ENCODE measurements at places on chromosomes 6 and 20.

GRCh38 chr6:114382406-114382805, 39.6 kb upstream of the HS3ST5 start:
- no peak for DNase-seq

GRCh38 chr6:82882363-82883023, 183.1 kb downstream of the UBE3D start:
- DNase-seq: no peak

DNA sequence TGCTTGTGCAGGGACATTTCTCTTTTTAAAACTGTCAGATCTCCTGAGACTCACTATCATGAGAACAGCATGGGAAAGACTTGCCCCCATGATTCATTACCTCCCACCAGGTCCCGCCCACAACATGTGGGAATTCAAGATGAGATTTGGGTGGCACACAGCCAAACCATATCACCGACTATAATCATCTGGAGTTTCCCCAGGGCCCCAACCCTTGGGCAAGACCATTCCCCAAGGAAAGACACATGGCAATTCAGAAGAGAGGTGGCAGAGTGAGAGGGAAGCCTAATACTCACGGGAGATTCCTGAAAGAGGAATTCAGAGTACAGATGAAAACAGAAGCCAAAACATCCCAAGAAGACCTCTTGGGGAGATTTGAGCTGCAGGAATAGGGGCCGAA, 291.0 kb upstream of the PLCB4 start:
- no peak for DNase-seq

GRCh38 chr6:106070636-106071035, 15.5 kb upstream of the PRDM1 start:
- no peak for DNase-seq

DNA sequence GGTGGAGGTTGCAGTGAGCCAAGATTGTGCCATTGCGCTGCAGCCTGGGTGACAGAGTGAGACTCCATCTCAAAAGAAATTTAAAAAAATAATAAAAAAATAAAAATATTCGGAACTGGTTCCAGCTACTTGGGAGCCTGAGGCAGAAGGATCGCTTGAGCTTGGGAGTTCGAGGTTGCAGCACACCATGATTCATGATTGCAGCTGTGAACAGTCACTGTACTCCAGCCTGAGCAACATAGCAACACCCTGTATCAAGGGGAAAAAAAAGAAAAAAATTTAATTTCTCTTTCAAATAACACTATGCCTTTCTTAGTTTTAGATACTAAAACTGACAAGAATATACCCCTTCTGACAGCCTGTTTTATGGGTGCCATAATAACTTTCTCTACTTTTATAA, 10.5 kb downstream of the KDM1B start:
- DNase-seq: no peak

DNA sequence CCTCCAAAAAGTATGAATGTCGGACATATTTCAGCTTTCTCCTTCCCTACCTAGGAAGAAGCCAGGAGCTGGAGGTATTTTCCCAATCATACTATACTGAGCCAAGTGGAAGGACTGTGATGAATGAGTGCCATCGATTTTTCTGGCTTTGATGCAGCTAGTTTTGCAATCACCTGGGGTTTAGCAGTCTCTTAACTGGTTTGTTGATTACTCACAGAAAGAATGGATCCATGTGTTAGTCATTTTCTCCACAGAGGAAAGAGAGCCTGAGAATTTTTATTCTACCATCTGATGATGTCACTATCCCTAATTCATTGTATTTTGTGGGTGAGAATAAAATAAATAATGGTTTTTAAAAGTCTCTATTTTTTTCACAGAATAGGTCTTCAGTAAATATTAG, 282.9 kb upstream of the RNF217 start:
- no peak for DNase-seq

DNA sequence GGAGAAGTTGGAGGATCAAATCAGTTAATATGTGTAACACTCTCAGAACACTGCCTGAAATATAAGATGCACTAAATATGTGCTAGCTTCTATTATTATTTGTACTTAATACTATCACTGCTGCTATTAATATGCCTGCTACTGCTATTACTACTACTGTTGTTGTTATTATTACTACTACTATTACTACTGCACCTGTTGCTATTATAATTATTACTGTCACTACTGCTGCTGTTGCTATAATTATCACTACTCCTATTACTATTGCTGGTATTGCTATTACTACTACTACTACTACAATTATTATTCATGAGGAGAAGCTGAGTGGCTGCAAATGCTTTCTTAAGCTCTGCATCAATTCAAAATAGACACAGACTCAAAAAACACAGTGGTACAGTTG, 16.7 kb upstream of the SSTR4 start:
- no peak for DNase-seq

DNA sequence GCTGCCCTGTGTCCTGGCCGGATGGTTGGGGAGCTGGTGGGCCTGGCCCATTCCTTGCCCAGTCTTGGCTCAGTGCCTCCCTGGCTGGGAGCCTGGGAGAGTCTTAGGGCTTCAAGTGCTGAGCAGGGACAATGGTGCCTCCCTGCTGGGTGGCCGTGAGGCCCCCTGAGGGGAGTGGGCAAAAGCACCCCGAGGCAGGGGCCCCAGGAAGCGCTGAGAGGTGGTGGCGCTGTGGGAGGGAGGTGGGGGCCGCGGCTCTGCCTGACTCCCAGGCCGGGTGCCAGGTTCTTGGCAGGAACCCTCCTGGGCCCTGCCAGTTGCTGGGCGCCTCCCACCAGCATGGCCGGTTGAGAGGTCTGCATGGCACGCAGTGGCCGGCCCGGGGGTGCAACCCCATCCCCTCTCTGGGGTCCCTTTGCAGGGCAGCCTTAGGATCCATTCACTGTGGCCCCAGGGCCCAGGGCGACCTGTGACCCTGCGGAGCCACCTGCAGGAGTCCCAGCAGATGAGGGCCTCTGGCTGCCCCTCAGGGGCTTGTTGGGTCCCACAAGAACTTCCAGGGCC, 9.2 kb upstream of the RPS21 start:
- no peak for DNase-seq

DNA sequence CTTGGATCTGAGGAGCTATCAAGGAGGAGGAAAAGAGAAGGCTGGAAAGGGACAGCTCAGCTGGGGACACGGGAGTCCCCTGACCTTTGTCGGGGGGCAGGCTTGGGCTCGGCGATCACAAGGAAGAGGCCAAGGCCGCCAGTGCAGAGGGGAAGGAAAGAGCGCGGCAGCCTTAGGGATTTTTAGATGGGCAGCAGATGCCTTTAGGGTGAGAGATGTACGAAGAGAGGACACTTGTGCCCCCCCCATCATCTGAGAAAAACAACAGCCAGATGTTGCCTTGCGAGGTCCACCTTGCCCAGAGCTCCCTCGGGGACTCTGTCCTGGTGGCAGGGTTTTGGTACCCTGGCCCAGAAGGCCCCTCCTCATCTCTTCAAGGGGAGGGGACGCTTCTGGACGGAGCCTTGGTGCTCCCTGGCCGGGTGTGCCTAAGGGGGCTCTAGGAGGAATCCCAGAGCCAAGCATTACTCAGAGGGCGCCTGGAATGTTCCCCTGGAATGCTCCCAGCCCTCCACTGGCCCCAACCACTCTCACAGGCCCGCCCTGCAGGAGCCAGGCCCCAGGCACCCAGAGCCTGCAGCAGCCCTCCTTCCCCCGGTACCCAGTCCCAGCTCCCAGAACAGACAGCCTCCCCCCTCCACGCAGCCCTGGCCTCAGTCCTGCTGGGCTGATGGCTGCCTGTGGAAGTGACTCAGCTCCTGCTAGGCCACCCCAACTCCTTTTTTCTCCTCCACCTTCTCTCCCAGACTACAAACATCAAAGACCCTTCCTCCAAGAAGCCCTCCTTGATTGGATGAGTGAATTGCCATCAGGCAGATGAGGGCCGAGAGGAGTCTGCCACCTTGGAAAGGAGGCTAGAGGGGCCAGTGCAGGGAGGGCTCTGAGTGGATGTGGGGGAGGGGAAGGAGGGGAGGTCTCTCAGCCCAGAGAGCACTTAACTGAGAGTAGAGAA, 1.8 kb downstream of the ADAM33 start:
- no peak for DNase-seq

- DNase-seq: no peak
Measured at GRCh38 chr6:46219661-46220060, 48.9 kb upstream of the ENPP5 start.

DNA sequence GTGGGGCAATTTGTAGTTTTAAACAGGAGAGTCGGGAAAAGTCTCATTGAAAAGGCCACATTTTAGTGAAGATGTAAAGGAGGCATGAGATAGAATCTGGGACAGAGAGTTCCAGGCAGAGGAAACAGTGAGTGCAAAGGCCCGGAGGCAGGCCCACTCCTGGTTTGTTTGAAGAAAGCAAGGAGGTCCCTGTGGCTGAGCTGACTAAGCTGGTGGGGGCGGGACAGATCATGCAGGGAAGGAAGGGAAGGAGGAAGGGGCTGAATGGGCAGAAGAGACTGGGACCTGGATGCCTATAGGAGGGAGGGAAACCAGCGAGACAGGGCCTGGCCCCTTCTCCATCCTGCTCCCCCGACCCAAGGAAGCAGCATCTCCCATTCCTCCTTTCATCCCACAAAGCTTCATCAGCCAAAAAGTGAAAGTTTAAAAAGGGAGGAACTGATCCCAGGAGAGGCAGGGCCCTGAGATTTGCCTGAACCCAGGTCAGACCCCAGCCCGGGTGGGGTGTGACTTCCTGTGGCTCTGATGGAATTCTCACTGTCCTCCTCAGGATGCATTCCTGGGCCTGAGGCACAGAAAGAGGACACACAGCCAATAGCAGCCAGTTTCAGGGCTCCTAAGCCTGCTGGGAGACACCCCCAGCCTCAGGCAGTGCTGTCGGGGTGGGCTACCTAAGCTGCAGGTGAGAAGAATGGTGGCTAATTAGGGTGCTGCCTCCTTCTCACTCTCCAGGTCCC, 54.2 kb upstream of the SIRPA start:
- no peak for DNase-seq

- DNase-seq: no peak
Measured at GRCh38 chr20:5192570-5193431, 66.0 kb downstream of the CDS2 start.

Data from activated gamma-delta T cell treated with Interleukin-2 at 50 U/mL for 16 hours (primary cell).